ENCODE measurements at places on chromosomes 6 and 20.

GRCh38 chr6:33076406-33076934 lies 680 bp downstream of the HLA-DPB1 start:
- peaks cover 63% of the 10 kb centered on the region for H3K27me3 ChIP-seq
- no peak overlapping the region for H3K27ac ChIP-seq
- H3K36me3 ChIP-seq: no peaks in the 10 kb centered on the region
- peaks cover 37% of the 10 kb centered on the region for H3K4me1 ChIP-seq

GRCh38 chr6:10873374-10873773 lies 8.5 kb downstream of the GCM2 start:
- no peak overlapping the region for H3K4me3 ChIP-seq
- no peak for DNase-seq
- no peaks in the 10 kb centered on the region for H3K36me3 ChIP-seq
- no peak overlapping the region for H3K27ac ChIP-seq
- peaks cover 32% of the 10 kb centered on the region for H3K27me3 ChIP-seq

DNA sequence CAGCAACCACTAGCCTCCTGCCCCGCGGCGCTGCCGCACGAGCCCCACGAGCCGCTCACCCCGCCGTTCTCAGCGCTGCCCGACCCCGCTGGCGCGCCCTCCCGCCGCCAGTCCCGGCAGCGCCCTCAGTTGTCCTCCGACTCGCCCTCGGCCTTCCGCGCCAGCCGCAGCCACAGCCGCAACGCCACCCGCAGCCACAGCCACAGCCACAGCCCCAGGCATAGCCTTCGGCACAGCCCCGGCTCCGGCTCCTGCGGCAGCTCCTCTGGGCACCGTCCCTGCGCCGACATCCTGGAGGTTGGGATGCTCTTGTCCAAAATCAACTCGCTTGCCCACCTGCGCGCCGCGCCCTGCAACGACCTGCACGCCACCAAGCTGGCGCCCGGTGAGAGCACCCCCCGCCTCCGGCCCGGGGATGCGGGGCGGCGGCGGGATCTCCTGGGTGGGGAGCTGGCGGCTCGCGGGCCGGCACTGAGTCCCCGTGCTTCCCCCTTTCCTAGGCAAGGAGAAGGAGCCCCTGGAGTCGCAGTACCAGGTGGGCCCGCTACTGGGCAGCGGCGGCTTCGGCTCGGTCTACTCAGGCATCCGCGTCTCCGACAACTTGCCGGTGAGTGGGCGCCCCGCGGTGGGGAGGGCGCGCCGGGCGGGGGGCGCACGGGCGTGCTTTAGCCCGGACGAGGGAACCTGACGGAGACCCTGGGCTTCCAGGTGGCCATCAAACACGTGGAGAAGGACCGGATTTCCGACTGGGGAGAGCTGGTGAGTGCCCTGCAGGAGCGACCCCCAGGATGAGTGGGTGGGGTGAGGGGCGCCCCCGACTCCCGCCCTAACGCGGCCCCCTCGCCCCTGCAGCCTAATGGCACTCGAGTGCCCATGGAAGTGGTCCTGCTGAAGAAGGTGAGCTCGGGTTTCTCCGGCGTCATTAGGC lies 585 bp downstream of the PIM1 start:
- peaks cover 10% of the 10 kb centered on the region for H3K27me3 ChIP-seq
- peak overlapping the region; percentile 86 for H3K4me3 ChIP-seq
- DNase-seq: peak; percentile 67
- peaks cover 44% of the 10 kb centered on the region for H3K4me1 ChIP-seq

- peaks cover 21% of the 10 kb centered on the region for H3K4me1 ChIP-seq
- no peaks in the 10 kb centered on the region for H3K27me3 ChIP-seq
- no peak overlapping the region for H3K4me3 ChIP-seq
- peak; percentile 71 for DNase-seq
- H3K27ac ChIP-seq: no peak overlapping the region
These were observed 13.2 kb upstream of the TFB1M start for GRCh38 chr6:155327326-155328073.

DNA sequence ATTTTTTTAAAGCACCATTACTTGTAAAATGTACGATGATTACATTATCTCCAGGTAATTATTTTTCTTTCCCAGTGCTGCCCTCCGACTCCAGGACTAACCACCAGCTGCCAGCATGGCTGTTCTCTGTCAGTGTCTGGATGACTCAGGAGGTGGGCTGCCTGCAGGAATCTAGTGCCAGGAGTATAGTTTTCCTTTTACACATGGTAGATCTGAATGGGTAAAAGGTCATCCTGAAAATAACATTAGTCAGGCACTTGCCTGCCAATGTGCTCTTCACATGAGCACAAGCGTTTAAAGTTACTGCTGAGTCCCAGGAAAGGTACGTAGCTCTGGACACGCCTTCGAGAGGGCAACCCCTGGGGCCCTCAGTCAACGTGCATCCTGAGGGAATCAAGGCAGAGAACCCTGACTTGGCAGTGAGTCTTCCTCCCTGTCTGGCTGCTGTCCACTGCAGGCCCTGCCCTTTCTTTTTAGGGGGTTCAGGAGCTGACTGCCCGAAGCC lies 2.4 kb downstream of the DYNLT1 start:
- H3K27me3 ChIP-seq: peaks cover 15% of the 10 kb centered on the region
- H3K4me1 ChIP-seq: peaks cover 71% of the 10 kb centered on the region
- H3K27ac ChIP-seq: no peak overlapping the region
- H3K4me3 ChIP-seq: peak overlapping the region; percentile 98
- DNase-seq: no peak

DNA sequence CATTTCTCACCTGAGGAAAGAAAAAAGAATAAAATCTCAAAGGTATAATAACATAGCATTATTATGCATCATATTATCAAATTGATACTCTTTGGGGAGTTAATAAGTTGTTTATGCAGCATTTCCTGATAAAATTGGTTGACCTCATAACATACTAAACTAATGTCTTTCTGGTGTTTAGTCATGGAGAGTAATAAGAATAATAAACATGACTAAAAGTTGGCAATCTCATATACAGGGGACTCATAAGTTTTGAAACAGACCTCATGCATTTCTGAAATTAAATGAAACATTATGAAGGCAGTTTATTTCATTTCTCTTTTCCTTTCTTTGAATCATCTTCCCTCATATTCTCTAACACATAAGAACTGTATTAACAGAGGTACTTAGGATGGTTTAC lies 60.5 kb upstream of the PRDM1 start:
- peaks cover 56% of the 10 kb centered on the region for H3K4me1 ChIP-seq
- H3K4me3 ChIP-seq: no peak overlapping the region
- no peaks in the 10 kb centered on the region for H3K27me3 ChIP-seq
- no peak for DNase-seq

DNA sequence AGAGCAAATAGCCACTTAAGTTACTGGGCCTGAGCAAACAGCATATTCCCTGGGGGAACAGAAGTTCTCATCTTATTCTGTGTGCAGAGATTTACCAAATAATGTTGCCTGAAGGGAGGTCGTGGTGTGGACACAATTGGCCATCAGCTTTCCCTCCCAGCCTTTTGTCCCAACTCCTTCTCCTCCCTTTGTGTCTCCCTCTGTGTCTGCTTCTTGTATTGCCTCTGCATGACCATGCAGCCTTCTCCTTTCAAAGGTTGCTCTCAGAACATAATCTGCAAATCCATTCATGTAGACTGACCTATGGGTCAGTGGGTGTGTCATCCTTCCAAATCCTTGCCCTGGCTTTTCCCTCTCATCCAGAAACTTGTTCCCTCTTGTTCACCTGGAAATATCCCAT lies 150.3 kb upstream of the INSM1 start:
- no peaks in the 10 kb centered on the region for H3K36me3 ChIP-seq
- H3K4me3 ChIP-seq: no peak overlapping the region
- H3K27ac ChIP-seq: no peak overlapping the region
- H3K4me1 ChIP-seq: peaks cover 43% of the 10 kb centered on the region
- H3K27me3 ChIP-seq: no peaks in the 10 kb centered on the region

GRCh38 chr6:34182751-34183531 lies 37.1 kb upstream of the GRM4 start:
- no peak for DNase-seq
- no peak overlapping the region for H3K4me3 ChIP-seq
- no peaks in the 10 kb centered on the region for H3K36me3 ChIP-seq
- peaks cover 9% of the 10 kb centered on the region for H3K27me3 ChIP-seq

GRCh38 chr6:113854531-113855499 lies 2.3 kb upstream of the MARCKS start:
- H3K4me3 ChIP-seq: no peak overlapping the region
- peaks cover 11% of the 10 kb centered on the region for H3K27me3 ChIP-seq
- peak; percentile 90 for DNase-seq
- peaks cover 4% of the 10 kb centered on the region for H3K36me3 ChIP-seq

DNA sequence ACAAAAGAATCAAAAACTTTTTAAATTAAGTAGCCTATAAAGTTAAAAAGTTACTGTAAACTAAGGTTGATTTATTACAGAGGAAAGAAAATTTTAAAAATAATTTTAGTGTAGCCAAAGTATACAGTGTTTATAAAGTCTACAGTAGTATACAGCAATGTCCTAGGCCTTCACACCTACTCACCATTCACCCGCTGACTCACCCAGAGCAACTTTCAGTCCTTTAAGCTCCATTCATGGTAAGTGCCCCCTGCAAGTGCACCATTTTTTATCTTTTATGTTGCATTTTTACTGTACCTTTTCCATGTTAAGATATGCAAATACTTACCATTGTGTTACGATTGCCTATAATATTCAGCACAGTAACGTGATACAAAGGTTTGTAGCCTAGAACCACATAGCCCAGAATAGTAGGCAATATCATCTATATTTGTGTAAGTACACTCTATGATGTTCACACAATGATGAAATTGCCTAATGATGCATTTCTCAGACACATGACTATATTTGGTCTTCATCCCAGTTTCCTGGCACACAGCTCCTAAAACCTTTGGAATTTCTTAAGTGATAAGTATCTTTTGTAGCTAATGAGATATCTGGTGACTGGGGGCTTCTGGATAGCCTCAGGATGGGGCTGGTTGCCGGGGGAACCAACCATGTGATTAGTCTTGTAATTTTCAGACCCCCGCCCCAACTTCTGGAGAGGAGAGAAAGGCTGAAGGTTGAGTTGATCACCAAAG lies 111.0 kb downstream of the MRPL14 start:
- no peak for DNase-seq
- H3K4me1 ChIP-seq: peaks cover 7% of the 10 kb centered on the region
- H3K27ac ChIP-seq: no peak overlapping the region
- H3K4me3 ChIP-seq: no peak overlapping the region
- H3K36me3 ChIP-seq: no peaks in the 10 kb centered on the region

DNA sequence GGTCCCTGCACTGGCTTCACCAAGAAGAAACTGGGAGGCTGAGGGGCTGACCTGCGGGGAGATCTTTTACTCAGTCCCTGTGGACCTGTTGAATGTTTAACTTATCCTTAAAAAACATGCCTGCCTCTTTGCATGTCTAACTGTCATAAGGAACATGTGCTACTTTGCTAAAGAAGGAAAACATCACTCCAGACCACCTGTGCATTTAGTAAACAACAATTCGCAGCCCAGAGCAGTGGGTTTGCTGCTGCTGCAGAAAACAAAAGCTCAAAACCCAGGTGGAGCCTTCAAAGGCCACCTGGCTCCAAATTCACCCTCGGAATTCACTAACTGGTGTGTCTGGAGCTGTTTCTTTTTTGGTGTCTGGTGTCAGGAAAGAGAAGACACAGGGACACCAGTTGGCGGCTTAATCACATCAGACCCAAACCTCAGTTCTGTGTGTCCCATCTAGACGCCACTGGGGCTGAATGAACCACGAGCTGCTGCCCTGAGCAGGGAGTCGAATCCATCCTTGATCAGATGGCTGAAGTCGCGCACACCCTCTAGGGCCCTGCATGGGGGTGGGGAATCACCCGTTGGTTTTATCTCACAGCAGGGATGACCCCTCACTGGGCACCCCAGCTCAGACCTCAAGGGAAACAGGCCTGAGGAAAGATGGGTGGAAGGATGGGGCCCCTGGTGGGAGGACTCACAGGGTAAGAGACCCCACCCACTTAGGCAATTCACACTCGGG lies 344.3 kb downstream of the PREX1 start:
- peaks cover 25% of the 10 kb centered on the region for H3K27me3 ChIP-seq
- H3K4me3 ChIP-seq: no peak overlapping the region
- no peaks in the 10 kb centered on the region for H3K36me3 ChIP-seq
- H3K27ac ChIP-seq: no peak overlapping the region
- peaks cover 47% of the 10 kb centered on the region for H3K4me1 ChIP-seq
- no peak for DNase-seq

DNA sequence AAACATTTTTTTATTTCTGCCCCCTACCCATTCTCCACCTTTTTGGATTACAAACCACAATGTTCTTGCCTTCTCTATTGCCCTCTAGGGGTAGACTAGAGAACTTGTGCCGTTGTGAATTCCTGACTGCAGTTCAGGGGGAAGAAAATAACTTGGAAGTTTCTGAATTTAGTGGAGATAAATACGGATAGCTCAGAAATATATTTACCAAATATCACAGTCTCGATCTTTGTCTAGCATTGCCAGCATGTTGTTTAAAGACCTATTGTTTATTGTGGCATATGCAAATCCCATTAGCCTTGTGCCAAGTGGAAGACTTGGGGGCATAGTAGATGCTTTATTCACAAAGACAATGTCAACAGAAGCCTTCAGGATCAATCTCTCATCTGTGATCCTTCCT lies 154.1 kb upstream of the MMS22L start:
- no peak overlapping the region for H3K27ac ChIP-seq
- no peak for DNase-seq
- H3K36me3 ChIP-seq: no peaks in the 10 kb centered on the region
- no peaks in the 10 kb centered on the region for H3K27me3 ChIP-seq
- peaks cover 6% of the 10 kb centered on the region for H3K4me1 ChIP-seq
- H3K4me3 ChIP-seq: no peak overlapping the region

DNA sequence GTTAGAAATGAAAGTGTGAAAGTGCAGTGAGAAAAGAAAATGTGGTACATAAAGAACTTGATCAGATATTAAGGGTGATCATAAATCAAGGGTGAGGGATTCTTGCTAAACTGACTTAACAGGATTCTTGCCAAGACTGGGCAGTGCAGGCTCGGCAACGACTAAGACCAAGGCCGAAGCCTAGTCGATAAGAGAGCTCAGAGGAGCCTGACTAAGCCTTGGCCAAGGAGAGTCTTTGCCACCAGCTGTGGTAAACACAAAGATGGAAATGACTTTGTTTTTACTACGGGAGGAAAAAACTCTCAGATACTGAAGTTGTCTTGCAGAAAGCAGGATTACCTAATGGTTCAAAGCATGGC lies 196.6 kb downstream of the LY86 start:
- no peak for DNase-seq
- H3K27me3 ChIP-seq: no peaks in the 10 kb centered on the region
- peaks cover 26% of the 10 kb centered on the region for H3K4me1 ChIP-seq

DNA sequence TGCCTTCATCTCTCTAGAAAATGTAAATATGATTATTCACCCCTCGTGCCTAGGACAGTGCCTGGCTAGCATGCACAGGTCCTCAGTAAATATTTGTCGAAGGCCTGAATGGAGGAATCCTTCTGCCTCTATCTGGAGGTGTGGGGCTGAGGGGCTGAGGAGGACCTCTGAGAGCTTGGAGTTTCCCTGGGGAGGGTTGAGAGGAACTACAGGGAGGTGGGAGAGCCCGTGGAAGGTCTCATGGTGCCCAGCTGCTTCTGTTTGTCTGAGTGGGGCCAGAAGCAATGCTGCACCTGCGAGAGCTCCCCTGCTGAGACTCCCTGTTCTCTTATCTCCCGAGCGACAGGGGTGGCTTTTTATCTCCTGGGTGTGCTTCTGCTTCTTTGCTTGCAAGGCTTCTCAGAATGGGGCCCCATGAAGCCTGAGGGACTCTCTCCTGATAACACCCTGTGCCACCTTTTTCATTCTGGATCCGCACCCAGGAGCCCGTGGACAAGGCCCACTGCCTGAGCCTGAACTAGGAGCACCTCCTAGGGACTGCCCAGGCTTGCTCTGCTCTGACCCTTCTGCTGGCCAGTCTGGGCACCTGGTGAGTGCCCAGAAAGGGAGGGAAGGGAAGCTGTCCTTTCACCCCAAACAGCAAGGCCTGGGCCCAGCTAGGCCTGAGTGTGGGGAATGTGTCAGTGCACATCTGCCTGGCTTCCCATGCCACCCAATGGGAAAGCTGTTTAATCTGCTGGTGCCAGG lies 2.4 kb downstream of the SLC29A1 start:
- H3K27ac ChIP-seq: peak overlapping the region; percentile 90
- H3K4me3 ChIP-seq: peak overlapping the region; percentile 68
- peaks cover 84% of the 10 kb centered on the region for H3K4me1 ChIP-seq
- peaks cover 6% of the 10 kb centered on the region for H3K36me3 ChIP-seq

All from nephron progenitor cell (in vitro differentiated cells).